ENCODE measurements at places on chromosomes 7 and 10.
A peak's percentile ranks its signal among the peaks of the same experiment; 100 is the strongest.

DNA sequence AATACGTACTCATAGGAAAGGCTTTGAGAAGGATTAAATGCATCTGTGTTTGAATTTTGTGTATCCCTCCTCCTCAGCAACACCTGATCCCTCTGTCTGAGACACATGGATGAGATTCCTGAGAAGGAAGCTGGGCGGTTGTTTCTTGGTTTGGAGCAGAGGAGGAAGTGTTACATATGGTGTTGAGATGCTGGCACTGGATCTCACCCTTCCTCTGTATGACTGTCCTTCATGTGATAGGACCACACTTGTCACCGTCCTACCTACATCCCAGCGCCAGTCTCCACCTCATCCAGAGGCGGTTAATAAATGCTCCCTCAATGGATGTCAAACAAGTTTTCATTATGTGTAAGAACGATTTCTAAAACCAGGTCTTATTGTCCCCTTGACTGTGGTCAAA lies 49.4 kb upstream of the KLF6 start:
- no peak for DNase-seq

DNA sequence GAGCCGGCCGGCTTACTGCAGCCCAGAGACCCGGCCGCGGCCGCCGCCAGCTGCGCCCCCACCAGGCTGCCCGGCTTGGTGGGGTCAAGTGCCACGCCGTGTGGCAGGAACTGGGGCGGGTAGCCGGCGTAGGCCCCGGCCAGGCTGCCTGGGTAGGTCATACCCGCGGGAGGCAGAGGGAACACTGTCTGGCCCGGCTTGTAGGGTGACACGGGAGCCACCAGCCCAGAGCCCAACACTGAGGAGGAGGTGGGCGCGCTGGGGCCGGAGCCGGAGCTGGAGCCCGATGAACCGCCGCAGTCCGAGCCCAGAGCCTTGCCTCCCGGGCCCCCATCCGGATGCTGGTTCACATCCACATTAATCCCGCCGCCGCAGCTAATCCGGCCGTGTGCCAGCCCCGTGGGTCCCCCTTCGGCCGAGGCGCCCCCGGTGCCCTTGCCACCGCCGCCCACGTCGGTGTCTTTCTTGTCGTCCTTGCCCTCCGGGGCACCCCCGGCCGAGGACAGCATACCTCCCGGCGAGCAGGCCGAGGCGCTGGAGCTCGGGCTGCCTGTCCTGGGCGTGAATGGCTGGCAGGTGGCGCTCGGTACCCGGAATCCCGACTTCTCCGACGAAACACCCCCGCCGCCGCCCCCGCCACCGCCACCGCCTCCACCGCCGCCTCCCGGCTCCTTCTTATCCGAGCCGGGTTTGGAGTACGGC lies 2.0 kb downstream of the ZNF503 start:
- DNase-seq: peak; percentile 84

DNA sequence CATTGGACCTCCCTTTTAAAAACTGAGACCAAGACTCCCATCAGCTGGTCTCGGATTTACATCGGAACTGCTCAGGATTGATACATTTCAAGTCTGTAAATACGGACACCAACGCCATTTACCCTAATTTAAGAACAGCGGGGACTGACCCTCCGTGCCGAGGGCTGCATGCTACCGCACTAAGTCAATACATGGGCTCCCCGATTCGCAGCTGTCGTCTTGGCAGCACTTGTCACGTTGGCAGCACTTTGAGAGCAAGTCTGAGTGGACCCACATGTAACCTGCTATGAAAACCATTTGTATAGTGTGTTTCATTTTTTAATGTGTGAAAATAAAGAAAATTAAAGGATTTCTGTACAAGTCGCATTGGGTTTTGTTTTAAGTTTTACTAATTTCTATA lies 83.4 kb downstream of the EZH2 start:
- no peak for DNase-seq

- DNase-seq: no peak
Measured at GRCh38 chr7:98836811-98837629, 32.8 kb downstream of the TMEM130 start.

DNA sequence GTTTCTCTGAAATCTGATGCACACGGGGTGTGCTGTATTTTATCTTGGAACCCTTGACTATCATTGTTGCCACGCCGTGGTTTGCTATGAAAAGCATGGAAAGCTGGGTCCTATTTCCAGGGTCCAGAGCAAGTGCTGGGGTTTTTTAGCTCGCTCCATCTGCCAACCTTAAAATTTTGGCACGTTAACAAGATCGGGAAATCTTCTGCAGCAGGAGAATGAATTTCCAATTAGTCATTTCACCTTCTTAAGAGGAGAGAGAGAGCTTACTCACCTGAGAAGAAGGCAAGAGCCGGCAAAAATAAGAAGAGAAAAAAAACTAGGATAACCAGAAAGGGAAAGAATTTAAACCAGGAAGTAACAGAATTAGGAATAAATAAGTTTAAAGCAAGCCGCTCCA lies 223.6 kb upstream of the CELF2 start:
- DNase-seq: no peak

DNA sequence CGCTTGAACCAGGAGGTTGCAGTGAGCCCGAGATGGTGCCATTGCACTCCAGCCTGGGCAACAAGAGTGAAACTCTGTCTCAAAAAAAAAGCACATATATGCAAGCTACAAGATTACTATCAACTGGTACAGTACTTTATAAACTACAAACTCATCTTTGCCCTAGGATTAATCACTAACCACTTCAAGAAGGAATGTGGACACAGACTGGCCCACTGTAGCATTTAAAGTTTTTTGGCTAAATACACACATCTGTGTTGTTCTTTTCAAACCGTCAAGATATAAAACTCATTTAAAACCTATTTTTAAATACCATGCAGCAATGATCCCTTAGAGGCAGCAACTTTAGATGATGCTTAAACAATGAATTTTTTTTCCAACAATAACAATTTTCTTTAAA lies 205.4 kb downstream of the IMMP2L start:
- DNase-seq: no peak

DNA sequence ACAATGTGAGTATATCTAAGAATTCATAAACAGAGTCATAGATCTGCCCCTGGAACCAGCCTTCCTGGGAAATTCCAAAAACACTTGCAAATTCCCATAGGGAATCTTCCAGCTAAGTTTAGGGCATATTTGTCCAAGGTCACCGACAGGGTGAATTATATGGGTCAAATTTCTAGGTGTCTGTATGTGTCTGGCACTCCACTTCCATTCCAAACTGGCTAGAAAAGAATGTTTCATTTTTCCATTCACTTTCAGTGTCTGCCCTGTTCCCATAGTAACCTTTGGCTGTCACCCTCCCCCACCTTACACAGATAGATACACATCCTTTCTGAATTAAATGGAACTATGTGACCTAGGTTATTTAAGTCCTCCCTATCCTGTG lies 230.9 kb downstream of the CREB5 start:
- no peak for DNase-seq

DNA sequence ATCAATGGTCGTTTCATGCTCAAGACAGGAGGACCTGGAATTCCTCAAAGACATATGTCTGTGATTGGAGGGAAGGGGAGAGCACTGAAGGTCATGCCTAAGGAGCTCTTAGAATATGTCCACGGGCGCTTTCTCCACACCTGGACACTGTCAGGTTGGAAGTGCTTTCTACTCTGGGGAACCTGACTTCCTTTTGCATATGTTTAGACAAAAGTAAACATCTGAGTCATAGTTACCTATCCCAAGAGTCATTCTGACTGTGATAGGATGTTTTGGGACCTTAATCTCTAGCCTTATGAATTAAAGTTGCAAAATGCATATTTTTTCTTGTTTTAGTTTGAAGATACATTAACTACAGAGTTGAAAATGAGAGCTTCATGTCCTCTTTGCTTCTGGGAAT lies 251.7 kb downstream of the KLF6 start:
- DNase-seq: no peak

GRCh38 chr10:926075-926698 lies 5.3 kb downstream of the LARP4B start:
- DNase-seq: no peak

DNA sequence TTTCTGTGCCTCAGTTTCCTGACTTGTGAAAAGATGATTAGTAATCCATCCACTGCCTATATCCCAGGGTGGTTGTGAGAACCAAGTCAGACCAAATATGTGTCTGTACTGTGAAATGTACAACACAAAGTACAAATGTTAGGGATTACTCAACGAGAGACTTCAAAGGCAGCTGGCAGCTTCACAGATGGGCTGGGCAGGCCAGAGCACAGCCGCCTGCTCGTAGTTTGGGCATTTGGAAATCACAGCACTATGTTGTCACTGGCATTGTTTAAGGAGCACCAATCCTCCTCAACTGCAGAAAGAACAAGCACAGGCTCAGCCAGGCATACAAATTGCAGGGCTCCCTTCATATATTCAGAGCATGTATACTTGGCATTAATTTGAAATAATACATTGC lies 64.5 kb upstream of the C10orf90 start:
- no peak for DNase-seq

DNA sequence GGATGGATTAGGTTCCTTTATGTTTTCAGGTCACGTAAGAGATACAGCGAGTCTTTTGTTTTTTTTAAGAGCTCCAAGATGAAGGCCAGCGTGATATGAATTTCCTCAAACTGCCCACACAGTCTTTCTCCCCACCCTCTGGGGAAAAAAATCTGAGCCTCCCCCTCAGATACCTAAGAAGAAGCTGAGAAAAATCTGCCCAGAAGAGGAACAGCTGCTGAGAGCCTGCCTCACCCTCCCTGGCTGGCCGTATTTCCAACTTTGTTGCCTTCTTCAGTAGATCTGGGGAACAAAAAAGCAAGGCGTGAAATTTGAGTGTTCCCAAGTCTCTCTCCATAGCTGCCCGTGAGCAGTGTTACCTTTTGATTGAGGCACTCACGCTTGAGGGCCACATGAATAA lies 208.1 kb downstream of the KIAA1217 start:
- no peak for DNase-seq

GRCh38 chr7:157841773-157842370 lies 505.1 kb downstream of the DNAJB6 start:
- no peak for DNase-seq

DNA sequence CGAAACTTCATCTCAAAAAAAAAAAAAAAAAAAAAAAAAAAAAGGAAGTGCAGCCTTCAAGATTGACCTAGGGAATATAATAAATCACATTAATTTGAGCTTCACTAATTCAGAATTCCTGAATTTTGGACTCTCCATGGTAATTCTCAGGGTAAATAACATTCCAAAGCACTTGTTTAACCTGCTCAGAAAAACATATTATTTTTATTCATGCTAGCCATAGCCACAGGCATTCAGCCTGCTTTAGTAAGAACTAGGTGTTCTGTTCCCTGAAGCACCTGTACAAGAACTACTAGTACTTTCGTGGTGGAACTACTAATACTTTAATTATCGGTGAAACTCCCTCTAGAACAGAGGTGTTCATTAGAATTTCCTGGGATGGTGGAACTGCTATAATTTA lies 169.3 kb downstream of the RTKN2 start:
- DNase-seq: no peak

GRCh38 chr10:128058750-128059134 lies 67.5 kb downstream of the MKI67 start:
- no peak for DNase-seq

DNA sequence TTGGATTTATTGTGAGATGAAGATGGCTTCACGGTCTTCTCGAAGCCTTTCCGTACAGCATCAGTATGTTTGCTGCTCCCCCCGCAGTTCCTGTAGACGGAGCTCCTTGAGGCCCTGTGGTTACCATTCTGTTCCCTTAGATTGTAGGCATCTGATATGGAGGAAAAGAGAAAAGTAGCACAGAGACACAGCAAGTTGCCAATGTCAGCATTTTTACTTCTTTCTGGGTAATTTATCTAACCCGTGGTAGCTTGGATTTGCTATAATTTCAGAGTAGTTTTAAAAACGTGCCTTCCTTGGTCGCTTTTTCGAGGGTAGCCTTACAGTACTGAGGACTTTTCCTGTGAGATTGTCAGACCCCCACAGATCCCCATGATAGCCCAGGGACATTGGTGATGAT lies 37.5 kb downstream of the WDR37 start:
- no peak for DNase-seq

DNA sequence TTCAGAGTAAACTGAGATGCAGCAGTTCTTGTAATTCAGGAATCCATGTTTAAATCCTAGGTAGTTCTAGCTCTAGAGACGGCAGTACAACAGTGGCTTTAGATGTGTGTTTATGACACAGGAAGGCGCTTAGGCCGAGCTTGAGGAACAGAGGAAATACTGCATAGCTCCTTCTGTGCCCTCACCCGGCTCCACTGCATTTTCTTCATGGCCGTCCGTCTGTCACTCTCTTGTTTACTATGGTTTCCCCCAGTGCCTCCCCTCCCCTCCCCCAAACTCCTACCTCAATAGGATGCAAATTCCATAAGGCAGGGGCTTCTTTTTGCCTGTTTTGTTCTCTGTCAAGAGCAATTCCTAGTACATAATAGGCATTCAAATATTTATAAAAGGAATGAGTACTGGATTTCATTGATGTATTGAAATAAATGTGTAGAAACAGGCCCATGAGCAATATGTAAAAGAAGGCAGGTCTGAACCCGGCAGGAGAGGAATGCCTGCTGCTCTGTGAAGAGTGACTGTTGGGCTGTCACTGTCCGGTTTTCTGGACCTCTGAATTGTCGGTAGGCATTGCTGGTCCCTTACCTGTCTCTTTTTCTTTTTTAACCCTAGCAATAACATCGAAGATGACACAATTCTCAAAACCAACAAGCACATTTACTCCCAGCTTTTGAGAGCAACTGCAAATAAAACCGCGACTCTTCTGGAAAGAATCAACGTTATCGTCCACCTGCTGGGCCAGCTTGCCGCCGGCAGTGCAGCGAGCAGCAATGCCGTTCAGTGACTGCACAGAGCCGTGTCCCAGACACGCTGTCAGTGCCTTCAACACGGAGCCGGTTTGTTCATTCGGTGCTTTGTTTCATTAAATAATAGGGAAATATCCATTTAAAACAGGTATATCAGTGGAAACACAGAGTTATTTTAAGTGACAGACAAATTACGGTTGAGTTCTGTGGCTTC lies 12.7 kb downstream of the MMP21 start:
- DNase-seq: no peak

DNA sequence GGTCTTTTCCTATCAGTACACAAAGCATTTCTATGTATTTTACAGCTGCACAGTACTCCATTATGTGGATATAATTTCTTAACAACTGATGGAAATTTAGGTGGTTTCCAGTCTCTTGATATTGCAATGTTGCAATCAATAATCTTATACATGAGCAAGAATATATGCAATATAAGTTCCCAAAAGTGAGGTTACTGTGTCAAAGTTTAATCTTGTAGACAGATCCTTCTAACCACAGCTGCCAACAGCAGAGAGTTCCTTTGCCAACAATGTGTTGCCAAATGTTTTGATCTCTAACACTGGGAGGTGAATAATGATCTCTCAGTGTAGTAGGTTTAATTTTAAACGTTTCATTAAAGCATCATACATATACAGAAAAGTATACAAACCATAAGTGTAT lies 54.5 kb downstream of the CUL2 start:
- no peak for DNase-seq

All from hepatic stellate cell (primary cell).